Jurkat, Clone E6-1 (cell line): ENCODE measurements at places on chromosomes 16 and 17.
A peak's percentile ranks its signal among the peaks of the same experiment; 100 is the strongest.

DNA sequence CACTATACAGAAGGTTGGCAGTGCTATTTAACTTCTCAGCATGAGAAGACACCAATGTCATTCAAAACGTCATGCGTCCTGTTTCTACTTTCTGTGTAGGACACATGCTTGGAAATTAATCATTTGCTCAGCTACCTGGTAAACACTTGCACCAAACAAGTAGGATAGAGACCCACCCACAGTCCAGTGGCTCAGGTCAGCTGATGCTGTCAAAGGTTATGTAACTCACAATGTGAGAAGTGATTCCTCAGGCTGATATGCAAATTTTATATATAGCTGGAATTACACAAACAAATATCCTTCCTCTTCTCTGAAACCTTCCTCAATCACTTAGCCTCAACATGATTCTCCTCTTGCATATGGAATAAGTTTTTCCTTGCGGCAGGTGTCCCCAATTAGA, 59.6 kb downstream of the ZZEF1 start:
- no peak for DNase-seq

GRCh38 chr17:47741793-47742145, 8.7 kb downstream of the TBX21 start:
- DNase-seq = no peak

- DNase-seq = no peak
Observed at GRCh38 chr16:65663774-65664173, 541.9 kb upstream of the CDH11 start.

GRCh38 chr17:19578545-19578944, 44.9 kb downstream of the SLC47A1 start:
- no peak for DNase-seq

GRCh38 chr16:23856251-23856709, 20.5 kb downstream of the PRKCB start:
- DNase-seq = no peak

GRCh38 chr17:42766124-42766523, 5.1 kb downstream of the RAMP2 start:
- no peak for DNase-seq

- peak; percentile 42 for DNase-seq
Observed at GRCh38 chr17:37717627-37718323, 27.1 kb downstream of the HNF1B start.

- no peak for DNase-seq
Observed at GRCh38 chr17:48555258-48556228, 10.6 kb upstream of the HOXB2 start.

DNA sequence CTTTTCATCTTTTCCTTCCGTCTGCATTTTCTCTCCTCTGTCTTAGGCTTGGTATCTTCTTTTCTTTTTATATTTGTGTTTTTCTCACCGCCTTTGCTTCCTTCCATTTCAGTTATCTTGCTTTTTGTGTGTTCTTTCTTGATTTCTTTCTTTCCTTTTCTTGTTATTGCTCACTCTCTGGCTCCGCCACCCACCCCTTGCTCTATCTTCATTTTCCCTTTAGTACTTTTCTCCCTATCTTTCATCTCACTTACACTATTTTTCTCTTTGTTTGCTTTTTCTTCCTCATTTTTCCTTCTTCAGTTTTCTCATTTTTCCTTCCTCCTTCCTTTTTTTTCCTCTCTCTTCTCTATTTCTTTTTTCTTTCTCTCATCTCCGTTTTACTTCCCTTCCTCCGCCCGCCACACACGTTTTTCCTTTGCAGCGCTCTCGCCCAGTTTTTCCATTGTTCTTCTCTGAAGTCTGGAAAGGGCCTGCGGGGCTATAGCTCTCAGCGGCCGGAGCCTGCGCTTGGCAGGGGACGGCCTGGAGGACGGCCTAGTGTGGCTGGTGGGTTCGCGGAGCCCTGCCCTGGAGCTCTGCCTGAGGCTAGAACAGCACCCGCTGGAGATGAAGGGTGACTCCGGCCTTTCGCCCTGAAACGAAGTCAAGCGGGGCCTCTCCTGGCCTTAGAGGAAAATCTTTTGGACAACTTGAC, 5.2 kb upstream of the HOXB13 start:
- DNase-seq = no peak

GRCh38 chr16:60485872-60486489, 1550.3 kb downstream of the CDH8 start:
- no peak for DNase-seq

DNA sequence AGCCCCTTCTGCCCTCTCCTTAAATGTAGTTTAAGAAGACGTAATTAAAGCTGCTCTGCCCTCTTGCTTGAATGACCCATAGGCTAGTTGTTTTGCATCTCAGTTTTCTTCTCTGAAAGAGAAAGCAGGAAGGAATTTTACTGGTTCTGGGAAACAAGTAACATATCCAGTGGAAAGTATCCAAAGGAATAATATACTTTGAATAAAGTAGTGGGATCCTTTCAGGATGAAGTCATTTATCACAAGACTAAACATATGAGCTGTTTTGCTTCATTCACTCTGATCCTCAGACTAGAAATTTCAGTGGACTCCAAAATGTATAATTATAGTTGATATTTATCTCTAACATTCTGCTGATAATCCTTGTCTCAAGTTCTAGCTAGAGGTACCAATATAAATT, 1297.6 kb upstream of the GOT2 start:
- no peak for DNase-seq

DNA sequence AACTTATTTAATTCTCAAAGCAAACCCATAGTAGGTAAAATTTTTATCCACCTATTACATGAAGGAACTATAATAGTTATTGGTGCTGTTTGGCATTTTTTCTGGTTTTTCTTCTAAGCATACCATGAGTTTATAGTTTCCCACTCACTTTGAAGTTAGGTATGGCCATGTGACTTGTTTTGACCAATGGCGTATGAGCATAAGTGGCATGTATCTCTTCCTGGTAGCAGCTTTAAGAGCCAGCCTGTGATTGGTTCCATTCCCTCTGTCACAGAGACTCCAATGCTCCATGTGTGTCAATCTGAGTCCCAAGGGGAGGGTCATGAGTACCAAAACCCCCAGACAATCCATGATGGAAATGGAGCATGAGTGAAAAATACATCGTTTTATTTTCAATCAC, 282.9 kb upstream of the N4BP1 start:
- peak; percentile 40 for DNase-seq

GRCh38 chr16:11877374-11877773, 26.0 kb upstream of the RSL1D1 start:
- DNase-seq = no peak

DNA sequence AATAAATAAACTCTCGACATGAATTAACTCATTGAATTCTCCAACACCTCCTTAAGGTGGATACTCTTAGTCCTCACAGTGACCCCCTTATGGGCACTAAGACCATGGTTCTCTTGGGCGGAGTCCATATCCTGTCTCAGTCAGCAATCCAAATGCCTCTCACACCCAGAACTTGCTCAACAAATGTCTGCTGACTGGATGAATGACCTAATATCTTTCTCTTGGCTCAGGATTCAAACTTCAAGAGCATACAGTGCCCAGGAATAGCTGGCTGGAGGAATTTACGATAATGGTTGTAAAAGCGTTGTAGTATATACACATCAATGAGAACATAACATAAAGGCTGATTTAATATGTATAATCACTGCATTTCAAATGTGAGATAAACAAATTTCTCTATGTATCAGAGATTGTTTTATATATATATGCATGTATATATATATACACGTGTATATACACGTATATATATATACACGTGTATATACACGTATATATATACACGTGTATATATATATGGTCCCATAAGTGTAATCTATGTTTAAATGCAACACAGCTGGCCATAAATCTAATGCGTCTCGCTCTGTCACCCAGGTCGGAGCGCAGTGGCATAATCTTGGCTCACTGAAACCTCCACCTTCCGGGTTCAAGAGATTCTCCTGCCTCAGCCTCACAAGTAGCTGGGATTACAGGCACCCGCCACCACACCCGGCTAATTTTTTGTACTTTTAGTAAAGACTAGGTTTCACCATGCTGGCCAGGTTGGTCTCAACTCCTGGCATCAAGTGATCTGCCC, 6.5 kb upstream of the UBB start:
- DNase-seq = no peak

- DNase-seq = no peak
Observed at GRCh38 chr17:30091121-30091670, 25.4 kb upstream of the NSRP1 start.

- DNase-seq = no peak
Observed at GRCh38 chr16:12393239-12393638, 410.4 kb downstream of the CPPED1 start.

GRCh38 chr17:29588017-29588561, 1.4 kb downstream of the GIT1 start:
- DNase-seq = no peak

- DNase-seq = no peak
Observed at GRCh38 chr17:46020998-46021397, 21.9 kb downstream of the STH start.

DNA sequence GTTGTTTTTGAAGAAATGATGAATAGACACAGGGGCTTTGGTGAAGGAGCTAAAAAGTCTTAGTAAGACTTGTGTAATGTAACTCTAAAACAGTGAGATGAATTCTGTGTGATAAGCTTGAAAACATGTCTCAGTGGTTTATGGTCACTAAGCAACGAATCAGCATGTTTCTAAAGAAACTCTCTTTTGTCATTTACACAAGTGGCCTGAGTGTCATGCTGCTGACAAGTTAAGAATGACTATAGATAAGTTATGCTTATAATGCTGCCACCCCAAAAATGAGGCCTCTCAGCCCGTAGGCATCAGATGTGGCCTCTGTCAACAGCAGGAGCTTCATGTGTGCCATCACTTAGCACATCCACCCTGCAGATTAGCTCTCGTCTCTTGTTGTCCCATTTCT, 8.7 kb downstream of the COX10 start:
- no peak for DNase-seq

GRCh38 chr16:55426865-55427484, 52.0 kb upstream of the MMP2 start:
- no peak for DNase-seq

DNA sequence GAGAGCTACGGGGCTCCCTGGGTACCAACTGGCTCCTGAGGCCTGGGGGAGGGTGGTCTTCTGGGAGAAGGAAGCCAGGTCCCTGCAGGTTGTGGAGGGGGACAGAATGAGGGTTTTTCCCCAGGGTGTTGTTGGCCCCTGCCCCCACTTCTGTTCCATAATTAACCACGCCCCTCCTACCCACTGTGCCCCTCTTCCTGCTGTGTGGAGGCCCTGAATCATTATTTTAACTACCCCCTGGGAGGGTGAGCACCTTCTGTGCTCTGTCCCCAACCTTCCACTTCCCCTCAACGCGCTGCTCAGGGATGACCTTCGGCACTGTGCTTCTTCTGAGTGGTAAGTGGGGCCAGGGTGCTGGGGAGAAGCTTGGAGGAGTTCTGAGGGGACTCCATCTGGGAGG, at the start of gene ITGAD:
TSS of gene ITGAD (plus strand) at position 280 of the 400 bp plus-strand sequence. CDS start at position 306, 26 bp downstream.
- no peak for DNase-seq

GRCh38 chr16:85138825-85139627, 26.8 kb upstream of the CIBAR2 start:
- DNase-seq = no peak

DNA sequence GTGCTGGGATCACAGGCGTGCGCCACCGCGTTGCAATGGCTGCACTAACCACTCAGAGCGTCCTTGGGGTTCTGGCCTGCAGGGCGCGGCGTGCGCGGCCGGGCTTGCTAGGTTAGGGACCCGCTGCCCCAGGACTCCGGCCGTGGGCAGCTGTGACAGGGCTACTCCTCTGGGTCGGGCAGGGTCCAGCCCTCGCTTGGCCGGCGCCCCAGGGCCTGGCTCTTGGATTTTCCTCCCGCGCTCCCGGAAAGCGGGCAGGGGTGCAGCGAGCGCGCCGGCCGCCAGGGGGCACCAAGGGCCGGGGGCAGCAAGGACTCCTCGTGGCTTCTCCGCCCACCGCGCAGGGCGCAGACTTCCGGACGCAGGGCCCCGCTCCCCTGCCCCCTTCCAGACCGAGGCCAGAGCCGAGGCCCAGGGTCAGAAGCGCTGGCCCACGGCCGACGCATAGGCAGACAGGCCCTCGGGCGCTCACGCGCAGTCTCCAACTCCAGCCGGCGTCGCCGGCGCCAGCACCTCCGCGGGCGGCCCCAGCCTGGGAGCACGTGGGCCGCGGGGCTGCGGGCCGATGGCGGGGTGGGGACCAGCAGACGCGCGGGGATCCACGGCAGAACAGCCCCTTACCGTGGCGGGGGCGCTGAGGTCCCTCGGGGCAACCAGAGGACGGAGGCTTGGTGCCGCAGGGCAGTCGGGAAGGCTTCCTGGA, 355 bp downstream of the TLE7 start:
- DNase-seq = no peak

DNA sequence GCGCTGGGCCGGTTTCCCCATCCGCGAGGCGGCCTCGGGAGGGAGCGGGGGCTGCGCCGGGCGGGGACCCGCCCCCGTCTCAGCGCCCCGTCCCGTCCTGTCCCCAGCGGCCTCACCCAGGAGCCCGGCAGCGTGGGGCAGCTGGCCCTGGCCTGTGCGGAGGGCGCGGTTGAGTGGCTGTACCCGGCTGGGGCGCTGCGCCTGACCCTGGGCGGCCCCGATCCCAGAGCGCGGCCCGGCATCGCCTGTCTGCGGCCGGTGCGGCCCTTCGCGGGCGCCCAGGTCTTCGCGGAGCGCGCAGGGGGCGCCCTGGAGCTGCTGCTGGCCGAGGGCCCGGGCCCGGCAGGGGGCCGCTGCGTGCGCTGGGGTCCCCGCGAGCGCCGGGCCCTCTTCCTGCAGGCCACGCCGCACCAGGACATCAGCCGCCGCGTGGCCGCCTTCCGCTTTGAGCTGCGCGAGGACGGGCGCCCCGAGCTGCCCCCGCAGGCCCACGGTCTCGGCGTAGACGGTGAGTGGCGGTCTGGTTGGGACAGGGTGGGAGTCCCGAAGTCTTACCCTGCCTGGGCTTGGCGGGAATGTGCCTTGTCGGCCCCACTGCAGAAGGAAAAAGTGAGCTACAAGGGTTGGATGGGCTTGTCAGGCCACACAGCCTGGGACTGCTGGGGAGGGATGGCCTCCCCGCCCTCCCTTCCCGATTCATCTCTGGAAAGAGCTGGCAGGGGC, 720 bp downstream of the METRN start:
- no peak for DNase-seq

- peak; percentile 7 for DNase-seq
Observed at GRCh38 chr16:46658925-46659324, 30.1 kb downstream of the VPS35 start.

DNA sequence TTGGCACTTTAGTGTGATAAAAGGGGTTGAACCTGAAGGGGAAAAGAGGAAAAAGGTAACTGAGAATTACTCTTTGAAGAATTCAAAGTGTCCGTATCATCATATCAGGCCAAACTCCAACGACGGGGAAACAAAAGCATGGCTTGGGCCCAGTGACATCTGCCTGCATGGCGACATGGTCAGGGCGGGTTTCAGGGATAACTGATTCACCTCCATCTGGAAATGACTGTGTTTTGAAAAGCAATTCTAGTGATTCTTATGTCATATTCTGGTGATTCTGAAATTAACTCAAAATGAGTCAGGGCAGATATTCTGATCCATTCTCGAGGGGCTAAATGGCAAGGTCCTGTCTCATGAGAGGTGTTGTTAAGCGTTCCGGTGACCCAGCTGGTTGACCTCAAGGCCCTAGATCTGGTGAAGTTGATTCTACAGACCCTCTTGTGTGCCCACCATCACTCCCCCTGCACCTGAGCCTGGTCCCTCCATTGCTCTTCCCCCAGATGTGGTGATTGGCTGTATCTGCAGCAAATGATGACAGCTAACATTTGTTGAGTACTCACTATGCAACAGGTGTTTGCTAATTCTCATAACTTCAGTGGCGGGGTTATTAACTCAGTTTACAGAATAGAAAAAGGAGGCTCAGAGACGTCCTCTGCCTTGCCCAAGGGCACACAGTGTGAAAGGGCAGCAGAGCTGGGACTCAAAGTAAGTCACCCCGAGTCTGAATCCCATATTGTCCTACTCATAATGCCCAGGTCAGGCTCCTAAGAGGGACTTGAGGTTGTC, 251.8 kb downstream of the MAF start:
- DNase-seq = no peak
